ENCODE measurements at places on chromosomes 6 and 20. TPM values are rescaled to one million over a fixed set of nuclear protein-coding genes. Genes with fewer than 3 reads are reported as not detected.

VEGFA gene
- polyA plus RNA-seq, result 10.7 TPM

SLC12A5 gene
- polyA plus RNA-seq, result 0.55 TPM

DNA sequence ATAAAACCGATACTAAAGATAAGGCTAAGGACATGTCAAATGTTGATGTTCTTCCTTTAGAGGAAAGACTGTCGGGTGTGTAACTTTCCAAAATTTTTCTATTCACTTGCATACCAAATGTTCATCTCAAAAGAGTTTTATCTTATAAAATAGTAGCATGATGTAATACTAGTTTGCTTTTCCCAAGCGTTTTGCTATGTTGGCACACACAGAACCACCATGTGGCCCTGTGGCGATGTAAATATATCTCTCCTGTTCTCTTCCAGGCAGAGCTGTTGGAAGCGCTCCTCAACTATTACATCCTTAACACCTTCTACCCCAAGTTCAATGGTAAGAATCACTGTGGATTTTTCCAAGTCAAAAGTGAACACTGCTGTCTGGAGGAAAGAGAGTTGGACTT lies 26.5 kb downstream of the LBP start:
- DNase-seq, result no peak

- DNase-seq, result no peak
These were observed 680 bp downstream of the HLA-DPB1 start for GRCh38 chr6:33076406-33076934.

- DNase-seq, result no peak
These were observed 13.2 kb upstream of the SERINC1 start for GRCh38 chr6:122484760-122485159.

DNA sequence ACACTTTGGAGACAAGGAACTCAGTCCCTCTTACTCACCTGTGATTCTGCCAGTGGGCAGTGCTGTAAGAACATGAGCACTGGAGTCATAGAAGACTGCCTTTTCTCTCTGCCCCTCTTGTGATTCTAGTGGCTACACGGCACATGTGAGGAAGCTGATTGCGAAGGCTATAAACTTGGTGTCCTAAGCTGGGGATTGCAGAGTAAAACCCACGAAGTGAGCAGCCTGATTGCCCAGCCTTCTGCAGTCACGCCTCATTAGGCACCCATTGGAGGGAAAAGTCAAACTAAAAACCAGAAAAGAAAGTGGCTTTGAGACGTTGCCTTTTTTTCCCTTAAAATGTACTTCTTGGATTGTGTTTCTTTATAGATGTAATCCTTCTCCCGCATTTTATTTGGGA lies 748.4 kb upstream of the CHD6 start:
- DNase-seq, result no peak

- no peak for DNase-seq
These were observed 75.1 kb upstream of the SYNJ2 start for GRCh38 chr6:157906537-157907061.

DNA sequence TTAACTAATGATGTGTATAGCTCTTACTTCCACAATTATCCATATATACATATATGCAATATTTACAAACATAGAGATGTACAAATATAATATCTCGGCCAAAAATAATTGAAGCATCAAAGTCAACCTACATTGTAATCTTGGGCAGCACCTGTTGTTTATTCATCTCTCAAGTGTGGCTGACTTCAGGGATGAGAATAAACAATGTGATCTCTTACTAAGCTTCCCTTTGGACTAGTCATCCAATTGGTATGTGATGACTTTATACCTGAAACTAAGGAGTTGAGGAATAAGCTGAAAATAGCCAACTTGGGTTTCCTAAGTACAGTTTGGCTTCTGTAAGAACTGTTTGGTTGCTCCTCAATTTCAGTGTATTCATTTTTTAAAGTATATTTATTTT lies 256.6 kb downstream of the KHDC1L start:
- peak; percentile 40 for DNase-seq

GTF2H4 gene
- 5.3 TPM for polyA plus RNA-seq

DNA sequence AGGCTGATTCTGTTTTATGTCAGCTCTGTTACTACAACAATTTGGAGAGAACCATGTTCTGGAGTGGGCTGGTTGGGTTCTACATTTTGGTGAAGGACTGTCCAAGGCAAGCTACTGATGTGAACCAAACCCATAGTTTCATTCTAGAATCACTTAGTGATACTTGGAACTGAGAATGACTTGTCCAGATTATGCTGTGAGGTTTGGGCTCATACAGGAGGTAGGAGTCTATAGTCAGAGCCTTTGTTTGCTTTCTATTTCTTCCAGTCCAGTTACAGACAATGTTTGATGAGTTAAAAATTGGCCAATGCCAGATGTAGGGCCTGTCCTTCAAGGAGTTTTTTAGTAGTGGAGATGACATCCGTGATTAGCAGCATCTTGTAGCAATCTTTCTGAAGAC lies 97.9 kb downstream of the LRRC1 start:
- DNase-seq, result no peak

TMEM244 gene
- polyA plus RNA-seq, result not detected

- DNase-seq, result no peak
These were observed 1242.1 kb downstream of the HACE1 start for GRCh38 chr6:103617642-103618041.

DNA sequence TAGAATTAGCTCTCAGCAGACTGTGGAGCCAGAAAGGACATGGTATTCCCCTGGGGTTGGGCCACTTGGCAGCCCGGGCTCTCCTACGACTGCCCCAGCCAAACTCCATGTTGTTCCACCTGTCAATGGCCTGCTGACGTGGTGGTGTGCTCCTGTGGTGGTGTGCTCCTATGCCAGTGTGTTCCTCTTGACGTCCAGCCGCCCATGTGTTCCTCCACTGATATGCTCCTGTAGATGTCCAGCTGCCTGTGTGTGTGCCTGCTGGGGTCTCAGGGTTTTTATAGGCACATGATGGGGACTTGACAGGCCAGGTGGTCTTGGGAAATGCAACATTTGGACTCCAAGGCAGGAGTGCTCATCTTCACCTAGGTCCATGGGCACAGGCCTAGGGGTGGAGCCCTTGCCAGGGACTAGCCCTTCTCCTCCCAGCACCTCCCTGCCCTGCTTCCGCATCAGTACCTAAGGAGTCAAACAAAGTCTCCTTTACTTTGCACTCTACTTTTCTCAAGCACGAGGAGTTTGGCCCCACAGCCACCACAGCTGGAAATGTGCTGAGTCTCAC lies 133.5 kb downstream of the TINAG start:
- no peak for DNase-seq

OR12D2 gene
- polyA plus RNA-seq, result not detected

DNA sequence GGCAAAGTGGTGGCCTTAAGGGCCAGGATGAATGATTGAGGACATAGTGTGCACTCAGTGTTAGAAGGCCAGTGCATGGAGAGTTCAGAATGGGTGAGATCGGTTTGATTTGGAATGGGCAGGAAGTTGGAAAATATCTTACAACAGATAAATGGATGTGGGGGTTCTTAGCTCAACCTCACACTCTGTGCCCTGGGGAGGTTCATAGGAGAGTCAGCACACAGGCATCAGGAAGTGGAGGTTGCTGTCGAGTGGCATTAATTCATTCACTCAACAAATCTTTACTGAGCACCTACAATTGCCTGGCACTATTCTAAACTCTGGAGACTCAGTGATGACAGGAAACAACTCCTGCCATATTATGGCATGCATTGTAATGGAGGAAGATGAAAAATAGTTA lies 313.7 kb upstream of the SUPT3H start:
- DNase-seq, result peak; percentile 50

DNA sequence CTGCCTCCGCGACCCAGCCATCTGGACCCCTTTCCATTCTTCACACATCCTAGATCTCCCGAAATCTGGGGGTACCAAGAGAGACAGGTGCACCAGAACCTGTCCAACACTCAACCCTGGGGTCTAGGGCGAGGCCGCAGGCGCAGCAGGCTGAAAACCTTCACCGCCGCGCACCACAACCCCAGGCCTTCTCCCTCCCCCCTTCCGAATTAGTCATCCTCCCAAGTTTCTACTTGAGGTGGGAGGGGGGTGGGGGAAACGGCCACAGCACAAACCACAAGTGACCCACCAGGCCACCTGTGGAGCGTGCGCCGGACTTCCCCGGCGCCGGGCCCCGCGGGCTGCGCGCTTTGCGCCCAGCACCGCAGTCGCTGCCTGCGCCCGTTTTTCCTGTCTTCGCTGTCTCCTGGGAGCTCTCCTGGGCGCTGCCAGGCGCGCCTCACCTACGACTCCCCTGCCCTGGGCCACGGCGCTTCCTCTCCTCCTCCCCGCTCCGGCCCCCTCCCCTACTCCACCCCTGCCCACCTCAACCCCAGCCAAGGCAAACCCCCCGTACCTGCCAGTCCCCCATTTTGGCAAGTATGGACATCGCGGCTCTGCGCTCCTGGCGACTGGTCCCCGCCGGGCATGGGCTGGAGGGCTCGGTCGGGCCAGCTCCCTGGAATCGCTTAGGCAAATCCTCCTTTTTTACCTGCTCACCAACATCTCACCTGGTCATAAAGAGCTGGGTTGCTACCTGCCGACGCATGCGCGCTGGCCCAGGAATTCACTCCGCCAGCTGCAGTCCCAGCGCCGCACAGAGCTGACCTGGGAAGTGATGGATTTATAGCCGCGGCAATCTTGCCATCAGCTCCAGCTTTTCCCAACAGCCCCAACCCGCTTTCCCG lies 4.2 kb upstream of the TFAP2A start:
- DNase-seq, result no peak

All from GM23248 (cell line).